ENCODE measurements at places on chromosomes 1 and 21.

DNA sequence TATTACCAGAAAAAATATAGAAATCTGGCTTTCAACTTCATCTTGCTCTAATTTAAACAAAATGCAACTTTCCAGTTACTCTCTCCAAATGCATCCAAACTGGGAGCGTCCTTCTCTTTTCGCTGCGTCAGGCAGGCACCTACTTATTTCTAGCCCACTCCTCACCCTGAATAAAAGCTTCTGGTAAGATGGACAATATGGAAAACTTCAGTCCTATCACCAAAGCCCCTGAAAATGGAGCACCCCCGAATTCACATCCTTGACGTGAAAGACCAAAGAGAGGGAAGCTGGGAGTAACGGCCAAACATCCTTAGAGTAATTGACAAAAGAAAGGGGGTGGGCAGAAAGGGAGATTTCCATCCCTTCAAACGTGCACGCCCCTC is 5.5 kb upstream of the PROX1 start:
- DNase-seq = no peak

DNA sequence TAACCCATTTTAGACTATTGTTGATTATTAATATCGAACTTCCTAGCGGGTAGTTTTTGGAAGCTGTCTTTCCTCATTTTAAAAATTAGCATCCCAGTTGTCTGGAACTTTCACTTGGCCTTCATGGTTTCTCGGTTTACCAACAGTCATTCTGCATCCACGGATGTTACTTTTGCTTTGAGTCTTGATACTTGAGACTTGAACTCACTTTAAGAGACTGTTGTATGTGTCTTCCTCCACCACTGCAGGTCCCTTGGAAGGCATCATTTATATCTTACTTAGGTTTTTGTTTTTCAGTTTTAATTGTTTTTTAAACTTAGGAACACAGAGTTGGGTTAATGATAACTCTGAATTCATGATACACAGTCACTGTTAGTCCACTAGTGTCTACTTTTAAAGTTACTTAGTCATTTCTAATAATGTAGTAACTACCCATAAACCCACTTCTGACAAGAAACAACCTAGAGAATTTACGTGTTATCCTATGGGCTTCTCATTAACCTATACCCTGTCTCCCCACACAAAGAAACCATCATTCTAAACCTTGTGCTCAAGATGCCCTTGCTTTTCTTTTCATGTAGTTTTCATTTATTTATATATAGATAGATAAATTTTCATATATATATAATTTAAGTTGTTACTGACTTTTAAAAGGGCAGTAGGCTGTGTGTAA is 152.6 kb downstream of the ZP4 start:
- DNase-seq = no peak

GRCh38 chr1:241934201-241934848 is 23.2 kb upstream of the BECN2 start:
- DNase-seq = peak; percentile 35

DNA sequence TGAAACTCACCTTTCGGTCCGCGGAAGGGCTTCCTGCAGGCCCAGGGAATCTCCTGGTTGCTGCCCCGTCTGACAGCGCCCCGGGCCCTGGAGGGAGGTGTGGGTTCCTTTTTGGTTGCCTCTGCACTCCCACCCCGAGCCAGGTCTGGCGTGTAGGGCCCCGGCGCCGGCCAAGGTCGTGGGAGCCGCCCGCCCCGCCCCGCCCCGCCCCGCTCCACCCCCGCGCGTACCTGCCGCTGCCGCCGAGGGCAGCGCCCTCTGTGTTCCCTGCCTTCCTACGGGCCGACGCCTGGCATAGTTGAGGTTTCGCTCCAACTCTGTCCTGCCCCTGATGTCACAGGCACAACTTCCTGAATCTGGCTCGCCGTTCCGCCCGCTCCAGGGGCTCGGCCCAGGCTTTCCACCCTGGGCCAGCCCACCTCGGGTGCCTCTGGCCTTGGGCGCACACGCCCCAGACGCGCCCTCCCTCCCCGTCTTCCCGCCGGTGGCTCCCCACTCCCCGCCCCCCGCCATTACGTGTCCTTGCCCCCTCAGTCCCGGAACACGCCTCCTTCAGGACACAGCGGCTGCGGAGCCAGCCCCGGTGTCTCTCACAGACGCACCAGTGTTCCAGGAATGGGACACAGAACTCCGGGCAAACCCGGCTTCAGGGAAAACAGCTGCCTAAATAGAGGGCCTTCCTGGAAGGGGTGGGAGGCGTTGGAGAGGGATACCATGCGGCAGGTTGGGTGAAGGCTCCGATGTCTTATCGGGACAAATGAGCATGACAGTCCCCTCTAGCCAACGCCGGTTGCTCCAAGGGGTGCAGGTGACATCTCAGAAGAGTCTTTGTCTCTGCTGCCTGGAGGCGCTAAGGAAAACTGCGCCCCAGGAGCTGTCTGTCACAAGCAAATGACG is at the start of gene KIAA0040:
TSS of gene KIAA0040 (minus strand) at position 147 of the 897 bp plus-strand sequence. CDS start 31,763 bp downstream, outside the sequence.
- DNase-seq = peak; percentile 62

DNA sequence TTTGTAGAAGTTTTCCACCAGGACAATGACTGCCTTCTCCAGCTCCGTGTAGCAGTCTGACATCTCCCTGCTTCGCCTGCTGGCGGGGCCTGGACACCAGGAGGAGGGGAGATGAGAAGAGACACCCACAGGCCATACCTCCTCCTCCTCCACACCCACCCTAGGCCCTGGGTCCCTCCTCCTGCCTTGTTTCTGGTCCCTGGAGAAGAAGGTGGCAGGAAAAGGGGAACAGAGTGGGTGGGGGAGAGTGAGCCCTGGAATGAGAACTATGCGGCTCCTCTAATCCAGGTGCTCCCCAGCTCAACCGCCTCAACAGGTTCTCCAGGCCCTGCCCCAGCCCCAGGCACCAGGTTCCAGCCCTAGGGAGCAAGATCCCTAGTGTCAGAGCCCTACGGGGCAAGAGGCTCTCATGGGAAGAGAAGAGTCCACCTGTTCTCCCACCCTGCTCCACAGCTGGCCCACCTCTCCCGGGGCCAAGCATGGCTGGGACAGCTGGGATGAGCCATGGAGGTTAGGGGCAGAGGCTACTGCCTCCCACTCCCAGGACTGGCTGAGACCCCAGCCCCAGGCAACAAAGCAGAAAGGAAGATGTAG is 4.8 kb downstream of the S100A16 start:
- DNase-seq = no peak

GRCh38 chr1:113999799-114000198 is 20.5 kb downstream of the OLFML3 start:
- DNase-seq = no peak

GRCh38 chr1:211490038-211490678 is 1.8 kb downstream of the RD3 start:
- no peak for DNase-seq

GRCh38 chr1:85467929-85468540 is 3.1 kb upstream of the DDAH1 start:
- no peak for DNase-seq

GRCh38 chr1:37282764-37283163 is 191.6 kb upstream of the ZC3H12A start:
- no peak for DNase-seq

GRCh38 chr21:32330784-32331311 is 32.2 kb downstream of the MRAP start:
- no peak for DNase-seq

GRCh38 chr1:55970526-55971110 is 608.7 kb downstream of the PLPP3 start:
- no peak for DNase-seq

DNA sequence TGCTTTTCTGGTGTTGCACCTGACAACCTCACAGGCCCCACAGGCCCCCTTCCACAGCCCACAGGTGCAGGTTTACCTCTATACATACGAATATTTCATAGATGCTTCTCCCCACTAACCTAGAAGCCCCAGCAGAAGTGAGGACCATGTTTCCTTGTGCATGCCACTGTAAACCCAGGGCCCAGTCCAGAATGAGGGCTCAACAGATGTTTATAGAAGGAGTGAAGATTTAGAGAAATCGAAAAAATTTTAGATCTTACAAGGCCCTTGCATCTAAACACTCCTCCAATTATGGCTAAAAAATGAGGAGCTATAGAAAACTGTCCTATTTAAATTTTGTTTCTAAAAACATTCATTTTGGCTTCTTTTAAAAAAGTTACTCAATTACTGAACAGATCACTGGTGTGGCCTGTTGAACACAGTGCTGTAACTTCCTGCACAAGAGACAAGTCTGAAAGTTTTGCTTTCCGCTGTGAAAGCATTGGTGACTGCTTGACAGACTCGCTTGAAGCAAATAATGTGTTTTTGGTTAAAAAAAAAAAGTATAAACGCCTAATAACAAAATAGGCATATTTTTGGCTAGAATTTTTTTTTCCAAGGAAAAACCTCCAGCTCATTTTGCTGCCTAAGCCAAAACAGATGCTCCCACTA is 1.2 kb downstream of the ABCB10 start:
- no peak for DNase-seq

GRCh38 chr1:50271337-50271736 is 151.9 kb downstream of the DMRTA2 start:
- no peak for DNase-seq

- no peak for DNase-seq
These were observed 2.9 kb upstream of the SYT2 start for GRCh38 chr1:202713110-202713509.

DNA sequence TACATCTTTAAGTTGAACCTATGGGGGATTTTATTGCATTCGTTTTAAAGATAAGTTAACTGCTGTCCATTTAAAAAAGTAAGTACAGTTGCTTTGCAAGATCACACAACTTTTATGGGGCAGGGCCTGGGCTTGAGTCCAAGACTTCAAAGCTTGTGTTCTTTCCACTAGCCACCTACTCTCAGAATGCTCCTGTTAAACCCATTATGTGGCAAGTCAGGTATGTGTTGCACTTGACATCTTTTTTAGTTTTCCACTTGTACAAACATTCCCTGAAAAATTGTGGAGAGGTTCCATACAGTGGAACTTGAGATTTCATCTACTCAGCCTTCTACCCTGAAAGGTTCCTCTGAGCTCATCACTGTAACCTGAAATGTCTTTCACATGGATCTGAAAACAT is 235.5 kb upstream of the SGIP1 start:
- DNase-seq = no peak

DNA sequence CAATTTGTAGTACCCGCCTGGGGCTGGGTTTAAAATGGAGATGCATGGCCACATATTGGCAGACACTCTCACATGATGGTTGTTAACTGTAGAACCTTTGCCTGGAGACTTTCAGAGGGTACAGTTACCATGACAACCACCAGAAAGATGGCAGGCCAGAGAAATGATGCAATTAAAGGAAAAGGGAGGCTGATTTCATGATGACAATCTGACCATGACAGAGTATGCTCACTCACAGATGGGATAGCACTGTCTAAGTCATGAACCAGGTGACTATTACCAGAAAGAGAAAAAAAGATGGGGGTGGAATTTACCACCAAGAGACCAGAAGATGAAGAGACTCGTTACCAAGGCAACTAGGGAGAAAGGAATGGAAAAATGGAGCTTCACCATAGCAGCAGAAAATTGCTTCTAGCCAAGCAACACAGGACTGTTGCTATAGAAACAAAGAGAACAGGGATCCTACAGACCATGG is 3.5 kb upstream of the TRIT1 start:
- DNase-seq = no peak

GRCh38 chr1:42133809-42134526 is 19.2 kb upstream of the GUCA2B start:
- no peak for DNase-seq

GRCh38 chr1:109466452-109467300 is at the start of gene SYPL2:
TSS of gene SYPL2 (plus strand) at chr1:109466546. CDS start at chr1:109466844, 298 bp downstream.
- DNase-seq = peak; percentile 70

Measured in AG08396 (cell line).